NCI-H460 (cell line): ENCODE measurements at places on chromosomes 5 and 9. TPM values are rescaled to one million over a fixed set of nuclear protein-coding genes. Genes with fewer than 3 reads are reported as not detected.

The IFNA1 gene
- not detected in 2 replicates for total RNA-seq

The CRHBP gene
- not detected in 2 replicates for total RNA-seq

The PDE6A gene
- 0.02 TPM in 1 of 2 replicates, not detected in the other for total RNA-seq

The SYK gene
- total RNA-seq, result 0.02 TPM in 1 of 2 replicates, not detected in the other

The NMUR2 gene
- total RNA-seq, result not detected in 2 replicates

The ERAP2 gene
- total RNA-seq, result 2.6 and 3.2 TPM in 2 replicates

The NTRK2 gene
- 0.06 and 0.12 TPM in 2 replicates for total RNA-seq

The TOPORS gene
- total RNA-seq, result 17.3 and 18.7 TPM in 2 replicates

The CTSV gene
- 2.2 and 2.8 TPM in 2 replicates for total RNA-seq

The FCN2 gene
- not detected in 2 replicates for total RNA-seq

The GADD45G gene
- total RNA-seq, result 3.4 and 3.8 TPM in 2 replicates

The TENT4A gene
- total RNA-seq, result 14.5 and 17.7 TPM in 2 replicates

The PCDHGA6 gene
- total RNA-seq, result 1.1 and 1.2 TPM in 2 replicates

The INSYN2B gene
- 0.89 and 0.97 TPM in 2 replicates for total RNA-seq

The GABRA1 gene
- not detected in 2 replicates for total RNA-seq

The SH3TC2 gene
- 1.5 and 1.8 TPM in 2 replicates for total RNA-seq

DNA sequence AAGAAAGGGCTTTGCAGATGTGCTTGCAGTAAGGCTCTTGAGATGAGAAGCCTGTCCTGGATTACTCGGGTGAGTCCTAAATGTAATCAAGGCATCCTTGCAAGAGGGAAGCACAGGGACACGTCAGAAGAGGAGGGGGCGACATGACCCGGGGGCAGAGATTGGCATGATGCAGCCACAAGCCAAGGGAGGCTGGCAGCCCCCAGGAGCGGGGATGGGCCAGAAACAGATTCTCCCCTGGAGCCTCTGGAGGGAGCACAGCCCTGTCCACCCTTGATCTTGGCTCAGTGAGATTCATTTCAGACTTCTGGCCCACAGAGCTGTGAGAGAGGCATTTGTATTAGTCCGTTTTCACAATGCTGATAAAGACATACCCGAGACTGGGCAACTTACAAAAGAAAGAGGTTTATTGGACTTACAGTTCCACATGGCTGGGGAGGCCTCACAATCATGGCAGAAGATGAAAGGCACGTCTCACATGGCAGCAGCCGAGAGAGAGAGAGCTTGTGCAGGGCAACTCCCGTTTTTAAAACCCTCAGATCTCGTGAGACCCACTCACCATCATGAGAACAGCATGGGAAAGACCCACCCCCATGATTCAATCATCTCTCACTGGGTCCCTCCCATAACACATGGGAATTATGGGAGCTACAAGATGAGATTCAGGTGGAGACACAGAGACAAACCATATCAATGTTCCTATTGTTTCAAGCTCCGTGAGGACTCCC, 76.1 kb downstream of the ADAMTS2 start:
- no peak for DNase-seq

DNA sequence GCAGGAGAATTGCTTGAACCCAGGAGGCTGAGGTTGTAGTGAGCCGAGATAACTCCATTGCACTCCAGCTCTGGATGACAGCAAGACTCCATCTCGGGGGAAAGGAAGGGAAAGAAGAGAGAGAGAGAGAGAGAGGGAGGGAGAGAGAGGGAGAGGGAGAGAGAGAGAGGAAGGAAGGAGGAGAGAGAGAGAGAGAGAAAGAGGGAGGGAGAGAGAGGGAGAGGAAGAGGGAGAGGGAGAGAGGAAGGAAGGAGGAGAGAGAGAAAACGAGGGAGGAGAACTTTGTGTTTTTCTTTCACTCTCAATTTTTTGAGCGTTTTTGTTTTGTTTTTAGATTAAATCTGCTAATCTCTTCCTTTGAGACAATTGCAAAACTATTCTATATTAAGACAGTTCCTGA, 46.9 kb downstream of the SPEF2 start:
- DNase-seq, result no peak

DNA sequence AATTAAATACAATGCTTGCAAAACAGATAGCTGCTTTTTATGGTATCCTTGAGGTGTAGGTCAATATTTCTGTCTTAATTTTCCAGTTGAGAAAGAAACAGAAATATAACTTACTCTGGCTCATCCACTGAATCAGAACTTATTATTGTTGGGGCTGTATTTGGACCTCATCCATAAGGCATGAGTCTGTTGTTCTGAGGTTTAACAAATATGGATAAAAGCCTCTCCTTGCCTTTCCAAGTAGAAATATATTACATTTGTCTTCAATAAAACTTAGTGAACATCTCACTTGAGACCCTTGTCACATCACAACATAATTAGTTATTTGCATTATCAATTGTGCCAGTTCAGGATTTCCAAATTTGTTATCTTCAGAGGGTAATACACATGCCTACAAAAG, 525.8 kb downstream of the AGTPBP1 start:
- DNase-seq, result no peak

DNA sequence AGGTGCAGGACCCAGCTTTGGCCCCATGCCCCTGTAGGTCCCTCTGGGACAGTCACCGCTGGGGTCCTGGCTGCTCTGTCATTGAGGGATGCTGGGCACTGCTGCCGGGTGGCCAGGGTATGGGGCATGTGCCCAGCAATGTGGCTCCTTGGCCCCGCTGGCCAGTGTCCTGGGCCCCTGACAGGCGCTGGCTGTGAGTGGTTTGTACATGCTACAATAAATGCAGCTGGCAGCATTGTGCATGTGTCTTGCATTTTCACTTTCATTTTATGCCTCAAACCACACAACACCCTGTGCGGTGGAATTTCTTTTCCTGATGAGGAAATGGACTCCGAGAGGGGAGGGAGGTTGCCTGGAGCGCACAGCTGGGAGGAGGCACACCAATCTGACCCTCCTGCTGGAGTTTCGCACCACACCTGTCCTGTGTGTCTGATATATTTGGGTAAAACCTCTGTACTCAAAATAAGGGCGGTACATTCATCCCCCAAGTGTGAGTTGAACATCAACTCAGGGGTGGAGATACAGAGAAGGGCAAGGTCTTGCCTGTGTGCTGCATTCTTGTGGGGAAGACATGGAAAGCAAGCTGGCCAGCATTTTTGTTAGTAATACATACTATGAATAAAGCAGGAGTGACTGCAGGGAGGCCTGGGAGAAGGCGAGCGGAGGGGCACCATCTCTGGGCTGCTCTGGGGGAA, 11.7 kb downstream of the TSPAN17 start:
- no peak for DNase-seq

GRCh38 chr9:86500667-86501435, 146.6 kb upstream of the TUT7 start:
- no peak for DNase-seq

DNA sequence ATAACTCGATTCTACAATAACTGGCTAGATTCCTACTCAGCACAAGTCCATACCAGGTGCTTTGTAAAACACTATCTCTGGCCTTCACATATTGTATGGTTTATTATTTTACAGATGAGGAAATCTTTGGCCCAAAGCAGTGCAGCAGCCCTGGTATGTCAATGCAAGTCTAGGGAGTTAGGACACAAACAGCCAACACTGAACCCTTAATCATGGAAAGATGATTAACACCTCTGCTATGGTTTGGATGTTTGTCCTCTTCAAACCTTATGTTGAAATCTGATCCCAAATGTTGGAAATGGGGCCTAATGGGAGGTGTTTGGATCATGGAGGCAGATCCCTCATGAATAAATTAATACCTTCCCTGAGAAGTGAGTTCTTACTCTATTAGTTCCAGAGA, 76.6 kb downstream of the MAPKAP1 start:
- no peak for DNase-seq

- DNase-seq, result no peak
Observed at GRCh38 chr5:16518606-16519005, 53.0 kb upstream of the ZNF622 start.

DNA sequence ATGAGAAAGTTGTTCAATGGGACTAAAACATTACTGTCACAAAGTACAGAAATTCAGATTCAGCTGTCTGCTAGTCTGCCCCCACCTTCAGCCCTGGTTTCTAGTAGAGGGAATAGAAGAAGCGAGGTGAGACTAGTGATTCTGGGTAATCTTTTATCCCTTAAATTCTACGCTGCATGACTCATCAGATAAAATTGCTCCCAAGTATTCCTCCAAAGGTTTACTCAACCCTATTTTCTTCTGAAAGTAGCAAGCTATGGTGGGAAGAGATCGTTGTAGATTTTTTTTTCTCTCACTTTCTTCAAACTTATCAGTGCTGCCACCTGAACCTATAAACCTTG, 318.9 kb upstream of the RIOK2 start:
- DNase-seq, result no peak

DNA sequence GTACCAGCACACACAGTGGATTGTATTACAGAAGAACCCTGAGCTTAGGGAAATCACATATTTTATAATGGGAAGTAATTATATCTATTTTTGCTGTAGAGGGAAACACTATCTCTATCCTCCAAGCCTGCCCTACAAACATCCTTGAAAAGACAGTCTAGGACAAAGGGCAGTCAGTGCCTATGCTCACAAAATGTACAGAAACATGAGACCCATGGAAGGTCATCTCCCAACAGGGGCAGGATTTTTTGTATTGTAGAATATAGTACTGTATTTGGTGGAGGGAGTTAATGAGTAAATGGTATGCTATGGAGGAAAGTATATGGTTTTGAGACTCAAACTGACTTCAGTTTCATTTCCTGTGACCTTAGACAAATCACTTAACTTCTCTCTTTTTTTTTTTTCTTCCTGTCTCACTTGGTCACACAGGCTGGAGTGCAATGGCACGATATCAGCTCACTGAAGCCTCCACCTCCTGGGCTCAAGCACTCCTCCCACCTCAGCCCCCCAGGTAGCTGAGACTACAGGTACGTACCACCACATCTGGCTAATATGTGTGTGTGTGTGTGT, 5.8 kb upstream of the RAB14 start:
- no peak for DNase-seq

GRCh38 chr9:77980622-77981021, 51.0 kb downstream of the GNAQ start:
- DNase-seq, result no peak

DNA sequence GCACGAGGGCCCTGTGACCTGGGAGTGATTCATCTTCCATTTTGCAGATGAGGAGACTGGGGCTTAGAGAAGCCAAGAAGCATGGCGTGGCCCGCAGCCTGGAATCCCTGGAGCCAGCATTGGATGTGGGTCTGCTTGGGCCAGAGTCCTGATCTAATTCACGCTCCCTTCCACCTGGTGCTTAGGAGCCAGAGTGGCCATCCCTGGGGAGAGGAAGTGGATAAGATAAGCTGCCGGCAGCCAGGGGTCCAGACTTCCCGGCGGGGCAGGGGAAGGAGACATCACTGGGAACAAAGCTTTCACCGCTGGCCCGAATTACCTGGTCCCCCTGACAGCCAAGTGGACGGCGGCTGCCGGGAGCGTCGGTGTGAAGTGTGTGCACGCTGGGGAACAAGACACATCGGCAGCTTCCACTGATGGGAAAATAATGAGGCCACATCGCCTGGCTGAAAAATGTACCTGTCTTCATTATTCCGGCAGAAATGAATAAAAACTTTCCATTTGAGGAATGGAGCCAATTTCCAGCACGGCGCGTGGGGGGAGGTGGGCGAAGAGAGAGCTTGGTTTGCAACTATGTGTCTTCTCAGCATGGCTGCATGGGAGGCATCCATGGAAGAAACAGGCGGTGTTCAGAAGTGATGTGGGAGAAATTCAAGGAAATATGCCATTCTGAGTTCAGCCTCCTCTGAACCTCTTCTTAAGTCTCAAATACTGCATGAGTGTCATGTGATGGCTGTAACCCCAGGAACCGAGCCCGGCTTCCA, 78.5 kb downstream of the OLFM1 start:
- DNase-seq, result no peak

- no peak for DNase-seq
Observed at GRCh38 chr9:100477241-100477640, 4.3 kb downstream of the TMEFF1 start.

- DNase-seq, result no peak
Observed at GRCh38 chr9:122219856-122220672, 8.7 kb downstream of the LHX6 start.

DNA sequence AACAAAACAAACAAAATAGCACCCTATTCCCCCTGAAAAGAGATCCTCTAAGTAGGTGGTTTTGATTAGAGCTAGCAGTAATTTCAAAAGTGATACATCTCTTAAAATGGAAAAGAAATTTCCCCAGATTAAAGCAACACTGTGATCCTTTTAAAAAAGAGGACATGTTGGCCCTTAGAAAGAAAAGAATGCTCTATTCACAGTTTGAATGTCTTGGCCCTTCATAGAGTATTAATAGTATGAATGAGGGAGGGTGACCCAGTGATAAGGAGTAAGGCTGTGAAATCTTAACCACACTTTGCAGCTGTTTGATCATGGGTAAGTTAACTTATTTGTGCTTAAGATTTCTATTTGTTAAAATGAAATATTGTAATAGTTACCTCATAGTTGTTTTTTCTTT, 467.7 kb upstream of the MEF2C start:
- DNase-seq, result no peak

DNA sequence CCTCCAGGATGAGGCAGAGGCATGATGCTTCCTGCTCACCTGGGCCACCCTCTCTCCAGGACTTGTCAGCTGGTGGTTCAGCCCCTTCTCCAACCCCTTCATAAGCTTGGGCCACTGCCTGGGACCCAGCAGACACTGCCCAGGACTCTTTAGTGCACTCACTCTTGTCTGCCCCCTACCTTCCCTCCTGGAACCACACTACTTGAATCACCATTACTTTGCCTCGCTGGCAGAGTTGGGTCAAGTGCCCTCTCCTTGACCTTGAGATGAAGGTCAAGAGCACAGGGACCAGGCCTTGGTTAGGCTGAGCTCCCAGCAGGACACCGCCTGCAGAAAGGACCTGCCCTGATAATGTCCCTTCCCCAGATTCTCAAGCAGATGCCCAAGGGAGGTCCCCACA, 8.5 kb upstream of the ENDOG start:
- DNase-seq, result no peak

DNA sequence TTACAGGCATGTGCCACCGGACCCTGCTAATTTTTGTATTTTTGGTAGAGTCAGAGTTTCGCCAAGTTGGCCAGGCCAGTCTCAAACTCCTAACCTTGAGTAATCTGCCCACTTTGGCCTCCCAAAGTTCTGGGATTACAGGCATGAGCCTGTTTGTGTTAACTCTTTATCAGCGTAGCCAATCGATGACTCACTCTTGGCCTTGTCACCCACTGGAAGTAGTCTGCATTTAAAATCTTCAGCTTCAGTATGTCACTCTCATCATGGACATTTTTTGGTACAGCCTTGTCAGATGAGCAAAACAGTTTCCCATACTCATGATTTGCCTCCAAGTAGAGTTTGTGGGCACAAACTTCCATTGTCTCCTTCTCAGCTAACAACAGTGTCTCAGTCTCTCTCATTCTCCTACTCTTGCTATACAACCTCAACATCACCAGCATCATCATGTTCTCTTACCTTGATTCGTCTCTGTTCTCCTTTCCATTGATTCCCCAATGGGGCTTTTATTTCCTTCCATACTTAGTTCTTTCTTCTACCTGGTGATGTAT, 22.5 kb downstream of the MUSK start:
- no peak for DNase-seq

GRCh38 chr5:172664018-172664417, 23.0 kb downstream of the NEURL1B start:
- DNase-seq, result no peak

GRCh38 chr5:68048516-68048915, 167.0 kb upstream of the PIK3R1 start:
- DNase-seq, result no peak

GRCh38 chr9:99678566-99678965, 143.1 kb upstream of the NR4A3 start:
- DNase-seq, result no peak
